H9 (cell line): ENCODE measurements at places on chromosomes 3 and 15.

- DNase-seq, result no peak
Observed at GRCh38 chr3:52396011-52396906, 48.6 kb downstream of the SEMA3G start.

DNA sequence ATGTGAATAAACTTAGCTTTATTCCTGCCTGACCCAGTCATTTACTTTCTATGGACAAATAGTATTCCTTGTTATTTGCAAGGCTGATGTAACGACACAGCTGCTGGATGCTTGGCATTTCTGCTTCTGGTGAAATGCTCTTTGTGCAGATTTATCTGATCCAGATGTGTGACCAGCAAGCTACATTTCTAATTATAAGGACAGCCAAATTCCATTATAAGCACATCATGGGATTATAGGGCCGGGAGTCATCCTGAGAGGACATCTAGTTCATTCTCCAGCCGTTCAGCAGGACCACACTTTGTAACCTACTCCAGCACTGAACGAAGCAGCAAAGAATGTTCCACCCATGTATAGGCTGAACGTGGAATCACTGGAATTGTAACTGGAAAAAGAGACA is 42.9 kb downstream of the FNDC3B start:
- no peak for DNase-seq

DNA sequence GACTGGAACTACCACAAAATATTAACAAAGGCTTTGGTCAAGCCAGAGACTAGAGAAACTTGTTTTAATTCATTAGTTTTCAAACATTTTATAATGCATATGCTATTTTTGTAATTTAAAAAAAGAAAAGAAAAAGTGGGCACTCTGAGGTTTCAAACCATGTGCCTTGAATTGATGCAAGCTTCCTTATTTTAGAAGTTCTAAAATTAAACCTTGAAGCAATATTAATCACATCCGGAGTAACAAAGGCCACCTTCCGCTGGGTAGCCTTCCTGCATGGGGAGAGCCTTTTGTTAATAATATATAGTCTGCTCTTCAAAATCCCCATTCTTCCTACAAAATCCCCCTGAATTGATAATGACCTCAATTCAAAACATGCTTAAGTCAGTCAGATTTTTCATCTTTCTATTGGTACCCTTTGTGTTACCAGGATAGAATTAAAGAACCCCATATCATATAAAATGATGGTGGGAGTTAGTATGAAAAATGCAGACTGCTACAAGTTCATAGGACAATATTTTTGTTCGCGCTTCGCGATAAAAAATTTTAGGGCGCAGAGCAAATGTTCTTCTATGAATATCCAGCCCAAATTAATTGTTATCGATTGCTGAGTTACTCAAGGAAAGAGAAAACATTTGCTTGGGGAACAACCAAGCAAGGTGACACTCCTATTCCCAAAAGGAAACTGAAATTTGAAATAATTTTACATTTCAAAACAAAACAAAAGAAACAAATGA is 30.6 kb downstream of the LDHAL6B start:
- DNase-seq, result no peak

DNA sequence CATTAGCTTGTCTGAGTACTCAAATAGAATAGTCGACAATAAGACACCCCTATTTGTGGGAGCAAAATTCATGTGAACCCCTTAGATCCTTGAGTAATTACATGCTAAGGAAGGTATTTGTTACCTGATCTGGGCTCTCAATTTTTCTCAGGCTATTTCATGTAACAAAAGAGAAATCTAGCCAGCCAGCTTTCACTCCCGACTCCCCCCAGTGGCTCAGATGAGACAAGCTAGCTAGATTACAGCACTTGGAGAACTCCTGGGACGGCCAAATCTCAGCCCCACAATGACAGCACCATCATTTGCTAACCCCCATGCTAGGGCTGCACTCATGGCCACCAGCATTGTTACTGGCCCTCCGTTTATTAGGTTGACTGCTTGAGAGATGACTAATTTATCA is 41.3 kb downstream of the GLDN start:
- peak; percentile 67 for DNase-seq

- no peak for DNase-seq
Observed at GRCh38 chr15:90654233-90655136, 62.7 kb upstream of the BLM start.

DNA sequence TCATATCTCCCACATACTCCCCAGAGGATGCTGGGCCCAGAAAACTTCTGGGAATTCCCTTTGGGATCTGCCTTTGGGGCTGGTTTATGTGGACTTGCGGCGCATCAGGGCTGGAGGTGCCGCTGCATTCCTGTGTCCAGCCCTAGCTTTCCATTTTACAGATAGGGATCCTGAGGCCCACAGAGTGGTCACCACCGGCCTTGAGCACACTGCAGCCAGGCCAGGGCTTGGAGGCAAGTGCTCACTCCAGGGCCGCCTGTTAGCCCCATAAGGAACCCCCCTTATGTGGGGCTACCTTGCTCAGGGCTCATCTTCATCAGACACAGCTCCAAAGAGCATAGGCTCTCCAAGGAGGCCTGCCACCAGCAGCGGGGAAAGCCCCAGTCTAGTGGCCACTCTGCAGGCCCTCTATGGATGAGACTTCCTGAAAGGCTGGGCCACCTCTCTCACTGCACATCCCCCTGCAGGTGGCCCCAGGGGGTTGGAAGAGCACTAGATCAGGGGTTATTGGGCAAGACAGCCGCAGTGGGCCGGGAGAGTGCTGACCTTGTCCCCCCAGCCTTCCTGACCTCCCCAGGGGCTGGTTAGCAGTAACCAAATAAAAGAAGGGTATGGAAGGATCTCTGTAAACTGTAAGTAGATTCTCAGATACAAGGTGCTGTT is 9.2 kb upstream of the ATP2B2 start:
- DNase-seq, result no peak

DNA sequence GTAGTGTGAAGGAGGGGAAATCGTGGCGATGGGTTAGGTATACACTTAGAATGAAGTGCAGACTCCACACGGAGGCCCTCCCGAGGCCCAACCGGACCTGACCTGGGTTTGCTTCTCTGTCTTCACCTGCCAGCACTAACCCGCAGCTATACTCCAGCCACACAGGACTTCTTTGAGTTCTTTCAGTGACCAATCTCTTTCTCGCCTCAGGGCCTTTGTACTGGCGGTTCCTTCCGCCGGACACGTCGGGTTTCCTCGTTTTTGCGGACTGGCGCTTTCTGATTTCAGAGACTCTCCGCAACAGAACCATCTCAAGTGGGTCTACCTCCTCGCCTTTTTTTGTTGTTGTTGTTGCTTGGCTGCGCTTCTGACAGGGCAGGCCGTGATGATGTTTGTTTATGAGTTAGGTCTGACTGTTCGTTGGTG is at the start of gene NEIL1:
Gene NEIL1, plus strand, starts transcription at position 244 of the 426 bp plus-strand sequence. CDS start 1,867 bp downstream, outside the sequence.
- peak; percentile 55 for DNase-seq

GRCh38 chr3:115284980-115285379 is 137.9 kb upstream of the ZBTB20 start:
- DNase-seq, result no peak

GRCh38 chr3:45518376-45519135 is 76.0 kb upstream of the LIMD1 start:
- DNase-seq, result no peak

- peak; percentile 25 for DNase-seq
Observed at GRCh38 chr15:77839970-77840905, 207.5 kb upstream of the LINGO1 start.

GRCh38 chr3:126985132-126985985 is 2.4 kb downstream of the PLXNA1 start:
- no peak for DNase-seq

DNA sequence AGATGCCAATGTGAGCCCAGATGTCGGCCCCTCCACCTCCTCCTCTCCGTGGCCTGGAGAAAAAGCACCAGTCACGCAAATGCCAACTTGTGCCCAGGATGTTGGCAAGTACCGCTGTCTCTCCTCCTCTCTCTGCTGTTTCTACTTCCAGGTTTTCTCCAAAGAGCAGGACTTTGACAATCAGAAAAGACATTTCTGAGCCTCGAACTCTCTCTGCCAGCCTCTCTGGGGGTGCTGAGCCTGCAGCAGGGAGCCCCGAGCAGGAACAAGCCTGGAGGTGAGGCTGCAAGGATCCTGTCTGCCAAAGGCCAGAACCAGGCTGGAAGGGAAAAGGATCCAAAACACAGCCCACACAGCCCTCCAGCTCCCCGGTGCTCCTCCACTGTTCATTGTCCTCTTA is 89.7 kb downstream of the SEC22A start:
- no peak for DNase-seq

DNA sequence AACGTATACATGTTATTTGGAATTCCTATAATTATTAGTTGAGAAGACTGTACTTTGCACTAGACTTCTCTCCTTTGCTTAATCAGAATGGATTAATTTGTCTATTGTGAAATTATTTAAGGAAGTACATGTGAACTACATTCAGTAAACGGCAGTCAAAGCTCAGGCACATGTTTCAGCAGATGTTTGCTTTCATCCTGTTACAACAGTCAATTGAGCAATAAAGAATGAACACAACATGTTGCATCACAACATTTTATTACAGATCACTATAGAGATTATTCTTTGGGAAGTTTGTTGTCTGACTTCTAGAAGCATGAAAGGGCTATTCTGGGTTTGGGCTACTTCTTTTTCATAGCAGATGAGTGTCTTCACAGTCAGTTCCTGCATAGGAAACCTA is 39.2 kb downstream of the RAB27A start:
- no peak for DNase-seq

GRCh38 chr15:82312586-82313349 is 36.5 kb downstream of the GOLGA6L10 start:
- DNase-seq, result peak; percentile 32

DNA sequence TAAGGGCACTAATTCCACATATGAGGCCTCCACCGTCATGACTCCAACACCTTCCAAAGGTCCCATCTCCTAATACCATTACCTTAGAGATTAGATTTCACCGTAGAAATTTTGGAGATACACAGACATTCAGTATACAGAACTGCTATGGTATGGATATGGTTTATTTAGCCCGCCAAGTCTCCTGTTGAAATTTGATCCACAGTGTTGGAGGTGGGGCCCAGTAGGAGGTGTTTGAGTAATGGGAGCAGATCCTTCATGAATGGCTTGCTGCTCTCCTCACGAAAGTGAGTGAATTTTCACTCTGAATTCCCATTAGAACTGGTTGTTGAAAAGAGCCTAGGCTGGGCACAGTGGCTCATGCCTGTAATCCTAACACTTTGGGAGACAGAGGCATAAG is 7.4 kb downstream of the MKRN3 start:
- no peak for DNase-seq

DNA sequence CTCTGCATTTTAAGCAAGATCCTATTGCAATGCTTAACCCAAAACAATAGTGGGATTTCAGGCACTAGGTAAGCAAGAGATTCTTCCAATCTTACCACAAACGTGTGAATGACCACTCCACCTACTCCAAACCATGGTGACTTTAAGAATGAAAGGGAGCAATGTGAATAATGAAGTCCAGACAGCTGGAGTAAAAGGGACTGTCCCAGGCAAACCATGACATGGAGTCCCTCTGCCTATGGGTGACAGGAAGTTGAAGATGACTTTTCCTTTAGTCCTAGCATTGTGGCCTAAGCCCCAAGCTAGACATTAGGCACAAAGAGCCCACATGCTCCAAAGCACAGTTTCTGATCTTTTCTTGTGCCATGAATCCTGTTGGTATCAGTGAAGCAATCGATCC is 179.0 kb downstream of the SHQ1 start:
- DNase-seq, result no peak

GRCh38 chr3:8730656-8731055 is 2.9 kb upstream of the CAV3 start:
- DNase-seq, result no peak

- no peak for DNase-seq
Observed at GRCh38 chr3:53545310-53545995, 51.0 kb downstream of the CACNA1D start.

DNA sequence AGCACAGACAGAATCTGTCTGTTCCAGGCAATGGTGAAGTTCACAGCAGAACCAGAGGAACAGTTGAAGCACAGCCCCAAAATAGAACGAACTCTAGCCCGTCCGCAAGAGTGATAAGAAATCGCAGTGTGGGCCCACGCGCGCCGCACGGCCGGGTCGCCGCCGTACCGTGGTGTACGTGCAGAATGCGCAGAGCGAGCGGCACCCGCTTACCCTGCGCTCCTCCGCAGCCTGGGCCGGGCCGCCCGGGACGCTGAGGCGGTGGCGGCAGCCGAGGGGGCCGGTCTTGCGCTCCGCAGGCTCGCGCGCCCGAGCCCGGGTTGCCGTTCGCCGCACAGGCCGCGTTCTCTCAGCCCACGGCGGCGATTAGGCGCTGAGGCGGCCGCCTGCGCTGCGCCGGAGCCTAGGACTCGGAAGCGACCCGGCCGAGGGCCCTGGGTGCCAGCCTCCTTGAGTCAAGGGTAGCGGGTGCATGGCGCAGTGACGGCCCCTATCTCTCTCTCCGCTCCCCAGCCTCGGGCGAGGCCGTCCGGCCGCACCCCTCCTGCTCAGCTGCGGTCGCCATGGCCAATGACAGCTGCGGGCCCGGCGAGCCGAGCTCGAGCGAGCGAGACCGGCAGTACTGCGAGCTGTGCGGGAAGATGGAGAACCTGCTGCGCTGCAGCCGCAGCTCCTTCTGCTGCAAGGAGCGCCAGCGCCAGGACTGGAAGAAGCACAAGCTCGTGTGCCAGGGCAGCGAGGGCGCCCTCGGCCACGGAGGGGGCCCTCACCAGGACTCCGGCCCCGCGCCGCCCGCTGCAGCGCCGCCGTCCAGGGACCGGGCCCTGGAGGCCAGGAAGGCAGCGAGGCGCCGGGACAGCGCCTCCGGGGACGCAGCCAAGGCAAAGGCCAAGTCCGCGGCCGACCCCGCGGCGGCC is 20.5 kb downstream of the WDR73 start:
- peak; percentile 64 for DNase-seq

GRCh38 chr3:113629584-113630421 is 66.6 kb downstream of the USF3 start:
- no peak for DNase-seq

- DNase-seq, result peak; percentile 49
Observed at GRCh38 chr15:90530250-90531051, 728 bp downstream of the CRTC3 start.

DNA sequence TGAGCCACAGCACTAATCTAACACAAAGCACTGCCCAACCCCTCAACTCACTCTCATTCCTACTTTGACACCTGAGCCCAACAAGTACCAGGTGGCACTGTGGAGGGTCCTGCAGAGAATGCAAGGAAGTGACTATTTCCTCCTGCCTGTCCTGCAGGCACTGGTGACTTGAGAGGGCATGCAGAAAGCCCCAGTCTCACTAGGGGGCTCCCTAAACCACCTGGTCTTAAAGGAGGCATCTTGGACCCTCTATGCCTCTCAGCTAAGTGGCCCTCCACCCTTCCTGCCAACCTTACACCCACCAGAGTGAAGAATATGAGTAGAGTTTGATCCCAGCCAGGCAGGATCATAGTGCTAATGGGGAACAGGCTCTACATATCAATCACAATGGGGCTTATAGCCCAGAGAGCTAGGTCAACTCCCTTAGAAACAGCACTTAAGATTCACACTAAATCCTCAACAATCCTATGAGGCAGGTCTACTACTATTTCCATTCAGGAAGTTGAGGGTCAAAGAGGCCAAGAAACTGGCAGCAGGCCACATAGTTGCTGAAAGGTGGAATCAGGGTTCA is 15.2 kb downstream of the TRAIP start:
- DNase-seq, result peak; percentile 68

- peak; percentile 15 for DNase-seq
Observed at GRCh38 chr3:38582941-38583645, 66.4 kb downstream of the SCN5A start.

GRCh38 chr3:13276438-13277195 is 143.5 kb downstream of the NUP210 start:
- no peak for DNase-seq
